ENCODE measurements at places on chromosomes 5 and 9. TPM values are rescaled to one million over a fixed set of nuclear protein-coding genes. Genes with fewer than 3 reads are reported as not detected.

KCNN2 gene
- 4.6 TPM for total RNA-seq

IFNA17 gene
- not detected for total RNA-seq

CEP72 gene
- 3.8 TPM for total RNA-seq

IL11RA gene
- total RNA-seq: 14.8 TPM

CCL21 gene
- 2.2 TPM for total RNA-seq

FKBP15 gene
- total RNA-seq: 16.8 TPM

PCDHGA4 gene
- 0.92 TPM for total RNA-seq

IL31RA gene
- total RNA-seq: not detected

GFI1B gene
- total RNA-seq: not detected

SPACA9 gene
- 0.84 TPM for total RNA-seq

MYORG gene
- total RNA-seq: 19.0 TPM

FAM219A gene
- 1.6 TPM for total RNA-seq

RAB3C gene
- total RNA-seq: 0.84 TPM

FREM1 gene
- 4.7 TPM for total RNA-seq

TICAM2 gene
- 1.3 TPM for total RNA-seq

LCN15 gene
- total RNA-seq: not detected

SEMA4D gene
- total RNA-seq: 12.0 TPM

LCN6 gene
- total RNA-seq: not detected

UBE2QL1 gene
- total RNA-seq: 0.59 TPM

PCDHB2 gene
- total RNA-seq: 0.09 TPM

PDE6A gene
- total RNA-seq: not detected

SPARC gene
- total RNA-seq: 96.6 TPM

SCGB3A2 gene
- not detected for total RNA-seq

SLC6A7 gene
- total RNA-seq: not detected

LCN1 gene
- total RNA-seq: not detected

ANKRD20A1 gene
- 0.70 TPM for total RNA-seq

MEF2C gene
- 9.5 TPM for total RNA-seq

ACER2 gene
- total RNA-seq: 2.0 TPM

ANKRD18B gene
- 0.59 TPM for total RNA-seq

RETREG1 gene
- total RNA-seq: 5.4 TPM

PCDHGA5 gene
- 0.50 TPM for total RNA-seq

PCDHAC2 gene
- total RNA-seq: 0.93 TPM

PRSS3 gene
- 0.25 TPM for total RNA-seq

DBH gene
- total RNA-seq: 0.37 TPM

LHX3 gene
- not detected for total RNA-seq

OTULINL gene
- total RNA-seq: 2.3 TPM

AMBP gene
- total RNA-seq: 3,440 TPM

NME5 gene
- total RNA-seq: 0.50 TPM

CARTPT gene
- not detected for total RNA-seq

TEX48 gene
- total RNA-seq: not detected

PGGT1B gene
- total RNA-seq: 6.1 TPM

TSSK1B gene
- total RNA-seq: not detected

UBAC1 gene
- total RNA-seq: 16.4 TPM

SLC46A2 gene
- total RNA-seq: not detected

UGT3A2 gene
- 0.17 TPM for total RNA-seq
